ENCODE measurements at places on chromosomes 16 and 17.

DNA sequence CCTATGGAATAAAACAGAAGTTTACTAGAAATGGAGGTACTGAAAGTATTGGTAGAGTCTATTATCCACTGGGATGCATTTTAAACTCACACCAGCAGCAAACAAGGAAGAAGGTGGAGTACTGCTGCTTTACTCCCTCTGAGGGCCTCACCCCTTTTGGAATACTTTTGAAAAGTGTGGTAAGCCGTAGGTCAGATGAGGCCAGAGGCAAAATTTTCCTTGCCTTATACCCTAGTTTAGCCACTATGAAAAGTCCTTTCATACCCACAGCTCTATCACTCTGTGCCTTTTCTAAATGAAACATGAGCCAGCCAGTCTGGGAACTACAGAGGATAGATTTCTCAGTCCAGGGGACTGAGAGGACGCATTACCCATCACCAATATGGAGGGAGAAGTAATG is 14.0 kb downstream of the GDE1 start:
- DNase-seq: no peak

GRCh38 chr16:84656649-84657048 is 8.3 kb downstream of the KLHL36 start:
- DNase-seq: no peak

DNA sequence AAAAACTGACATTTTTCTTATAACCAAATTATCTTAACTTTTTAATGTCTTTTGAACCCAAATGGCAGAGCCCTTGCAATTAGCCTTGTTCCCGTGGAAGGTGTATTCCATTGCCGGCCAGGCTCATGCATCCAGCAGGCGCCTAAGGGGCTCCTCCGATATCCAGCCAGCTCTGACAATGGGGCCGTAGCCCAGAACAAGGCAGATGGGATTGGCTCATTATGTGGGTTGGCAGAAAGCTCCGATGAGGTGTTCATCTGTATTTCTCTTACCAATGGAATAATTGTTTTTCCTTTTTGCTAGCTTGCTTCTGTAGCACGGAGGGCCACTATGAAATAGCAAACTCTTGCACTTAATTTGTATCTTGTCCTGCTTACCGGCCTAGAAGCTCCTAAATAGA is 208.2 kb upstream of the CHMP6 start:
- DNase-seq: no peak

- no peak for DNase-seq
These were observed 77.0 kb downstream of the HS3ST2 start for GRCh38 chr16:22890976-22891375.

DNA sequence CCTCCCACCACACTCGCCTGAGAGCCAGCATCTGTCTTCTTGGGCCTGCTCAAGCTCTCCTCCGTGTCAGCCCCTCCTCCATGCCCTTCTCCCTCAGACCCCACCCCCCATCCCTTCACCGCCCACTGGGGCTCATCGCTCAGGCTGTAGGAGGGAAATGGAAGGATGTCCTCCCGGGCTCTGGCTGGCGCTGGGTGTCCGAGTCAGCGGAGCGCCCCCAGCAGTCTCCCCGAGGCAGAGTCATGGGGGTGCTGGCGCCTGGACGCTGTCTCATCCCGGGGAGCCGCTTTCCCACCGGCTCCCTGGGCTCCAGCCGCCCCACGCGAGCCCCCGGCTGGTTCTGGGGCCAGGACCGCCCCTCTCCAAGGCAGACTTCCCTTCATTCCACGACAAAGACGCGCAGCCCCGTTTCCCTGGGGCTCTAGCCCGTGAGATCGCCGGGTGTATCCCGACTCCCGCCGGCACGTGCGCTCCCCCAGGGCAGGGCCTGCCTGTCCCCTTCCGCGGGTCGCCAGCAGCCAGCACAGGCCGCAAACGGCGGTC is 428 bp upstream of the ANTKMT start:
- DNase-seq: peak; percentile 25

- no peak for DNase-seq
These were observed 76.6 kb upstream of the TNRC6A start for GRCh38 chr16:24652803-24653202.

DNA sequence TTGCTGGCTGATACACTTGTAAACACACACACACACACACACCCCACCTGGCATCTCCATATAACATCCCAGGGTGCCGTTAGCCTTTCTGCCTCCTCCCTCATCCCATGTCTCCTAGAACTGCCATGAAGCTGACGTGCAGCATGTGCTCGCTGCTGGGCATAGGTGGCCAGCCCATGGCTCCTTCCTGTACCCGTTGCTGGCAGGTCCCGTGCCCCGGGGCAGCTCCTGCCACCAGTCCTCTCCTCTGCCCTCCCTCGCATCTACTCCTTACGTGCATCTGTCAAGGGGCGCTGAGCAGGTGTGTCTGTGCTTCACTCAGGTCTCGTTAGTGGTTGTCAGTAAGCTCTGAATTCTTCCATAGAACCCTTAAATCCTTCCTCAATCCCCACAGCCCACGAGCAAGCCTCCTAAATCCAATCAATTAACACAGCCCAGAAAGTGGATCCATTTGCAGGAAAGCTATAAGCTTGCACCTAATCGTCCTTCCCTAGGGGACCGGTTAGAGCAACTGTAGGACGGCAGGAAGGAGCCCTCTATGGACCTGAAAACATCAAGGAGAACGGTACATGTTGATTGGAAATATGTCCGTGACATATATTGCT is 218.1 kb upstream of the FOXF1 start:
- no peak for DNase-seq

DNA sequence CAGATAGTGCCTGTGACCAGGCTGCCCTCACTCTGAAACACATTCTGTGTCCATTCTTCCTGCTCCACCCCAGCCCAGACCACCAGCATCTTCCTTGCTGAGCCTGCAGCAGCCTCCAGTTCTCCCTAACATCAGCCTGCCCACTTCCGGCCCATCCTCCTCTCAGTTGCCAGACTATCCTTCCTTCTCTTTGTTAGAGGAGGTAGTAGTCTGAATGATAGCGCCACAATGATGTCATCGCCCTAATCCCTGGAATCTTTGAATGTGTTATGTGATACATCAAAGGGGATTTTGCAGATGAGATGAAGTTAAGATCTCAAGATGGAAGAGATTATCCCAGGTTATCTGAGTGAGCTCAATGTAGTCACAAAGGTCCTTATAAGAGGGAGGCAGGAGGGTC is 3.2 kb upstream of the ZDHHC1 start:
- DNase-seq: no peak
